Posterior vena cava (tissue), 2 donors: ENCODE measurements at places on chromosomes 7 and 10.

- no peak for DNase-seq
Measured at GRCh38 chr10:93152136-93152535, 78.4 kb downstream of the CYP26A1 start.

GRCh38 chr7:156819733-156820295, 73.2 kb downstream of the LMBR1 start:
- DNase-seq: no peak

- DNase-seq: no peak
Measured at GRCh38 chr7:127447326-127447945, 54.9 kb upstream of the ZNF800 start.

DNA sequence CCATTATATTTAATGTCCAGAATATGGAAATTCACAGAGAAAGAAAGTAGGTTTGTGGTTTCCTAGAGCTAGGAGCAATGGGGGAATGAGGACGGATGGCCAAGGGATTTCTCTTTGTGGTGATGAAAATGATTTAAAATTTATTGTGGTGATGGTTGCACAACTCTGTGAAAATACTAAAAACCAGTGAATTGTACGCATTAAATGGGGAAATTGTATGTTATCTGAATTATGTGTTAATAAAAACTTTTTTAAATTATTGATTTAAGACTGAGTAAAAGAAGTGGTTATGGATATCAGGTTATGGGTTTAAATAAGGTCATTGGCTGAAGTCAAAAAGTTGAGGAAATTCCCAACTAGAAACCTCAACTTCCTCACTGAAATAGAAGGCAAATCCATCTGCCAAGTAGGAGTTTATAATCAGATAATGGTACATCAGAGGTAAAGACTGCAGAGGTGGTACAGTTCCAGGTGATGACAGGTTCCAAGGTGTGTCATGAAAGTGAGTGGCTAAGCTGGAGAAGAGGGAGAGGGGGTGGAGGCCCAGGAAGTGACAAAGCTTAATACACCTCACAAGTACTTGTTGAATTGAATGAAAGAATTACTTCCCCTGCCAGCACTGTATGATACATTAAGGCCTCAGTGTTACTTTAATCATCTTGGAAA, 68.9 kb upstream of the CCDC71L start:
- no peak for DNase-seq

- no peak for DNase-seq
Measured at GRCh38 chr10:61000769-61001730, 57.1 kb upstream of the RHOBTB1 start.

DNA sequence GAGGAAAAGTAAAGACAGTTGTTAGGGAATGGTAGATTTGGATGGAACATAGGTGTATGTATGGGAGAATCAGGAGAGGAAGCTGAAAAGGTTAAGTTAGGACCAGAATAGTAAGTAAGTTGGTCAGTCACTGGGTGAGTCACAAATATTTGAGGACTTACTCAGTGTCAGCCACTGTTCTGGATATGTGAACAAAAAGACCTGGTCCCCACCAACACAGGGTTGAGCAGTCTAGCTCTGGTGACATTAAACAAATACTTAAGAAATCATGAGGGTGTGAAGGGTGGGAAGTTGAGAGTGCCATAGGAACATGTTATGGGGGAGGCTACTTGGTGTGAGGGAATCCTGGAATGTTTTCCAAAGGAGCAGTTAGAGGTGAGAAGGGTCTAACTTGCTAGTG, 246.9 kb downstream of the PTEN start:
- no peak for DNase-seq
